ENCODE measurements at places on chromosomes 3 and 15.

DNA sequence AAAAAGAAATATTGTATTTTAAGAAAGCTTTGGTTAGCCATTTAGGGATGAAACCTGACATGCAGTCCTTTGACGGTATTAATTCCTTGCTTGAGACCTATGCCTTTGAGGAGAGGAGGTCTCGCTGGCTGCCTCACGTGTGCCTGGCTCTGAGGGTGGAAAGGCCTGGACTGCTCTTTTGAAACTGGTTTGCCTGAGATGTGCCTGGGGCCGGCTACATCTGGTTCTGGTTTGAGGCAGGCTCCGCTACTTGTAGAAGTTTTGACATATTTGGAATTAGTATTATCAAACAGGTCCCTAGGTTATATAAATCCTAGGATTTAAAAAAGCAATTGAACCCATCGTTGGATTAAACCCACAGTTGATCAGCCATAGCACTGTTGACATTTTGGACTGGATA, 6.5 kb downstream of the NISCH start:
- no peak for DNase-seq

DNA sequence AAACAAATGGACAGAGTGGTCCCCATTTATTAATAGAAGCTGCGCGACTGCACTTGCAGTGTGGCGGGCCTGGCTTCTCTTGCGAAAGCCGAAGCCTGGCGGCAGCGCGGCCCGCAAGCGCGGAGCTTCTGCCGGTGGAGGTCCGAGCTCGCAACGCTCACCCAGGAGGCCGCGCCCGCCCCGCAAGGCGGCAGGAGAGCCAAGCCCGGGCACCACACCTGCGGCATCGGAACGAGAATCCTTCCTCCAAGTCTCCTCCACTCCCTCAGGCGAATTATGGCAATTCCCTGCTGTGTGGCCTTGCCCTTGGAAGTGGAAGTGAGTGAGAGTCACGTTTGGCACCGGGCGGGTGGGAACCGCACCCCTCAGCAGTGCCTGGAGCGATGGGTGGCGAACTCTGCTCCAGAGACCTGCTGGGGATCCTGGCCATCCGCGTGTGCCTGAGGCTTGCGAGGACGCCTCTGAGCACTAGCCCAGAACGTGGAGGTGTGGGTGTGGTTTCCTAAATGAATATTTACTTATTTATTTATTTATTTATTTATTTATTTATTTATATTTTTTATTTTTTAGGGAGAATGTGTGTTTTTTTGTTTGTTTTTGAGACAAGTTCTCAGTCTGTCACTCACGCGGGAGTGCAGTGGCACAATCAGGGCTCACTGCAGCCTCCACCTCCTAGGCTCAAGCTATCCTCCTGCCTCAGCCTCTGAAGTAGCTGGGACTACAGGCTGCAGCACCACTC, 133.7 kb upstream of the UBE2E1 start:
- DNase-seq = no peak

GRCh38 chr15:30859091-30859874, 44.4 kb upstream of the FAN1 start:
- no peak for DNase-seq

GRCh38 chr3:197424266-197424665, 125.9 kb upstream of the DLG1 start:
- no peak for DNase-seq

- no peak for DNase-seq
Measured at GRCh38 chr15:72368899-72369298, 6.9 kb downstream of the HEXA start.

GRCh38 chr3:33668618-33669017, 49.4 kb downstream of the CLASP2 start:
- DNase-seq = no peak

DNA sequence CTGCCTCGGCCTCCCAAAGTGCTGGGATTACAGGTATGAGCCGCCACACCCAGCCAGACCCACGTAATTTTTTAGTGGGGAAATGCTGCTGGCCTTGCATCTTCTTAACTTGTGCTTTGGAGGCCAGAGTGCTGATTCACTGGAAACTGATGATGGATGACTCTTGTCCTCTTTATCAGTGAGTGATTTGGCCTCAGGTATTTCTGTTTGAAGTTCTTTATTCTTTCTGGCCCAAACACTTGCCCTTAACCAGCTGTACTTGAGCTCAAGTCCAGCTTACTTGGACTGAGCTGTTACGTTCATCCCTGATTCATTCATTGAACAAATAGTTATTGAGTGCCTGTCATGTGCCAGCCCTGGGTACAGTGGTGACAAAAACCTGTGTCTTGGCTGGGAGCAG, 4.2 kb downstream of the PTPN23 start:
- no peak for DNase-seq

DNA sequence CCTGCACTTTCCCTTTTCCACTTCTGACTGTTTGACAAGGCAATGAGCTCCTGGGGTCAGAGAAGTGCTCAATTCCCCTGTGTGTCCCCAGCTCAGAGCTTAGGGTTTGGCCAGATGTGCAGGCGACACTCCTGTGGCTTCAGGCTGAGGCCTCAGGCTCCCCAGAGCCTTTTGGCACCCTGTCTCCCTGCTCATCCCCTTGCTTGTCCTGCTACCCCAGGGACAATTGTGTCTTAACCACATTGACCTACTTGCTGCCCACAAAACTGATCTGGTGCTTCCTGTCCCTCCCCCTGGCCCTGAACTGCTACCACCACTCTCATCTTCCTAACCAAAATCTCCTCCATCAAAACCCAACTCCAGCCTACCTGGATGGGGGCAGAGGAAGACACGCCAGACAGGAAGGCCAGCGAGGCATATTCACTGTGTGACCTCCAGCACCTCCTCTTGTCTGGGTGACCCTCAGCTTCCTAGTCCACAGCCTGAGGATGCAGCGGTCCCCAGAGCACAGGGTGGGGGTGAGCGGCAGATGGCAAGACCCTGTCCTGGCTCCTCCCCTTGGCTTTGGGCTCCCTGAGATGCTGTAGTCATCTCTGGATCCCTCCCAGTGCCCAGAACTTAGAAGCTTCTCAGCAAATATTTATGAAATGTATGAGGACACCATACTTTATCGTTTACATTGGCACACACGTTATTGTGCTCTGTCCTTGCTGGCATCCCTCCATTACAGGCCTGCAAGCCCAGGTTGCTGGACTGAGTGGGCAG, 98.9 kb upstream of the SLC6A6 start:
- no peak for DNase-seq

GRCh38 chr3:168124791-168125190, 29.1 kb upstream of the GOLIM4 start:
- DNase-seq = no peak

GRCh38 chr3:188192034-188192433, 38.1 kb downstream of the LPP start:
- DNase-seq = no peak

DNA sequence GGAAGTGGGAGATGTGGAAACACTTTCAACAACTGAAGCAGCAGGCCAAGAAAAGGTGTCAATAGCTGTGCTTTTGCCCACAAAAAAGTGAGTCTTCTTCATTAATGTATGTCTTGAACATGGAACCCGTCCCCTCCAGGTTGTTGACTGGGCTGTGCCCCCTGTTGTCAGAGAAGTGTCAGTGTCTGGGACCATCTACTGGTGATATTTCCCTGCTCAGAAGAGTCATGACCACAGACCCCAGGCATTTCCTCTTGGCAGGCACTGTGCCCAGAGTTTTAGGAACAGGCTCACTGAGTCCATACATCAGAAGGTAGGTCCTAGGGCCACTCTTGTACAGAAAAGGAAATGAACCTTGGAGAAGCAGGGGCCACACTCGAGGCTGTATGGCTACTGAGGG, 54.8 kb upstream of the LARS2 start:
- no peak for DNase-seq

DNA sequence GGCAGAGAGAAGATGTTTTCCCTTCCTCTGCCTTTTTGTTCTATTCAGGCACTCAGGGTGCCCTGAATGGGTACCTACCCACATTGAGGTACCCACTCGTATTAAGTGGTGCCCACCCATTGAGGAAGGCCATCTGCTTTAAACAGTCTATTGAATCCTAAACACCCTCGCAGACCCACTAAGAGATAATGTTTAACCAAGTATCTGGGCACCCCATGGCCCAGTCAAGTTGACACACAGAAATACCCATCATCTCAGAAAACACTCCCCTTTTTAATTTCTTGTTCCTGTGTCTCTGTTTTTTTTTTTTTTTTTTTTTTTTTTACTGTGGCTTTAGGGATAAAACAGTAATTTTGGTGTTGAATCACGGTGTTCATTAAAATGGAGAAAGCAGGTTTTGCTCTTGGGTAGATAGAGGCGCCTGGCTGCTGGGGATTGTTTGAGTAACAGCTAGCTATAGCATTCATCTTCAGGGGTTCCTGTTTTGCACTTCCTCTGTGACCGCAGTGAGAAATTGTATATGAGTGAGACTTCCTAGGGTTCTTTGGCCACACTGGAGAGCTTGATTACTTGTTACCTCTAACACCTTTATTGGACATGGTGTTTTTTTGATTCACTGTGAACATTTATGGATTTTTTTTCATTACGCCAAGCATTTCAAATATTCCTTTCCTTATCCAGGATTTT, 259.1 kb downstream of the PTPRG start:
- DNase-seq = no peak

GRCh38 chr3:79175870-79176269, 591.9 kb downstream of the ROBO1 start:
- no peak for DNase-seq

DNA sequence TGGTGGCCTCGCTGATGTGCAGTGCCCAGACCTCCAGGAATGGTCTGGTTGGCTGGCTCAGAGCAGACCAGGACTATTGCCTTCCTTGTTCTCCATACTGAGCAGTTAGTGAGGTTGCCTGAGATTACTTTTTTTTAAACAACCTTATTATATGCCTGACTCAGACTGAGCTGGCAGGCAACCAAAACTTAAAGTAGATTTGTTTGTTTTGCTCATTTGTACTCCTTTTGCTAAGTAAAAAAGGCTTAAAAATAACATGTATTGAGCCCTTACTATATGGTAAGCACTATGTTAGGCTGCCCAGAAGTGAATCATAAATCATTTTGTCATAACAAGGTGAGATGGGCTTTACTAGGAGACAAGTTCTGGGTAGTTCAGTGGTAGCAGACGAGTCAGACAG, 92.4 kb downstream of the GHSR start:
- DNase-seq = no peak
